ENCODE measurements at places on chromosomes 5 and 9. TPM values are rescaled to one million over a fixed set of nuclear protein-coding genes. Genes with fewer than 3 reads are reported as not detected.

ACTL7A gene
- not detected for total RNA-seq

CARD6 gene
- total RNA-seq = 4.3 TPM

SLC27A6 gene
- total RNA-seq = 10.9 TPM

FAT2 gene
- 0.23 TPM for total RNA-seq

OR13C5 gene
- total RNA-seq = not detected
